ENCODE measurements at places on chromosomes 1 and 21.

DNA sequence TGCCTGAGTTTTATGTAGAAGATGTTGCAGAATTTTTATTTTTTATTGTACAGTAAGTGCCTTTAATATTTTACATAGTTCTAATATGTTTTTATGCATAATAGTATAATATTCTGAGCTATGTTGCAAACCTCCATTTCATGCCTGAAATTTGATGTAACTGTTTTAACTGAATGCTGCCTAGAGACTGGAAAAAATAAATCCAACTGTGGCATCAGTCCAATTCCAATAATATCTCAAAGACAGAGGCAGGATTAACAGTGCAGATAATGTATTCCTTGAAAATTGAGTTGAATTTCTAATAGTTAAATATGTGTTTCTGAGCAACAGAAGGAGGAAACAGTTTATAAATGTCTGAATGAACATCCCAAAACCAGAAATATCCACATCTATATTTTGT lies 61.1 kb upstream of the KIF1B start:
- no peak for DNase-seq

GRCh38 chr1:44786138-44786840 lies 1.7 kb downstream of the BEST4 start:
- DNase-seq, result no peak

DNA sequence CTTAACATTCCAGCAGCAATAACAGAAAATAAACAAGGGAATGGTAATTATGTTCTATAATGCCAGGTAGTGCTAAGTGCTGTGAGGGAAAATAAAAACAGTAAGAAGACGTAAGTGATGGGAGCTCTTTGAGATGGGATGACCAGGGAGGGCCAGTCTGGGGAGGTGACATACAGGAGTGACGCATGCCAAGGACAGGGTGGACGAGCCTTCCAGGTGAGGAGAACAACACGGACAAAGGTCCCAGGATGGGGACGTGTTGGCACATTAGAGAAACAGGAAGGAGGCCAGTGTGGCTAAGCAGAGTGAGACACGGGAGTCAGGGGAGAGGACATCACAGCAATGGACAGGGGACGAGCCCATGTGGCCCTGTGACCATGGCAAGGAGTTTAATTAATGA lies 11.7 kb upstream of the LRRC52 start:
- no peak for DNase-seq

- DNase-seq, result no peak
These were observed 1.3 kb upstream of the GPATCH4 start for GRCh38 chr1:156602557-156602993.

GRCh38 chr1:32618673-32619221 lies 31.6 kb downstream of the ZBTB8OS start:
- no peak for DNase-seq

DNA sequence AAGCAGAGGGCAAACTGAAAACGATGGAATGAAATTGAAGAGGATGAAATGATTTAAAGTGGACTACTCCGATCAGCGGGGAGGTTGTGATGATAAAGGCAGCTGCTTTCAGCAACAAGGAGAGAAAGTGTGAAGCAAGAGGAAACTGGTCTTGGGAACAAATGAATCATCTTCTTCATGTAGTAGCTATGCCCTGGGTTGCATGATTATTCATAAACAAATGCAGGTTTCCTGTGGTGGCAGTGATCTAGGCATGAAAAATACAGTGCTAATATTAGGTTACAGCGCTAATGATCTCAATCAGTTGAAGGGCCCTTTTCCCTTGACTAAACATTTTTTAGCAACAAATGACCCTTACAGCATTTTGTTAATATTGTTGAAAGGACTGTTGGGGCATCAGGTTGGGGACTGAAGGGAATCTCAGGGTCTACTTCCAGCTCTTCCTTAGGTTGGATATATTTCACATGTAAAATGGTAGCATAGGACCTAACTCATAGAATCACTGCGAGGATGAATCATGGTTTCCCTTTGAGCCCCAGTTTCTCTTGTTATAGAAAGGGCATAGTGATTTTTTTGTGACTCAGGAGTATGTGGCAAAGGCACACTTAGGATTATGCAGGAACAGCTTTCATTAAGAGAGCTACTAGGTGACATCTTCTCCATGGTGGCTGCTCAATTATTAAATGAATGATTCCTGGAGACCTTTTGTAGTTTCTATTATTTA lies 1.9 kb upstream of the ZFYVE9 start:
- no peak for DNase-seq

- peak; percentile 36 for DNase-seq
These were observed 14.7 kb downstream of the PDXK start for GRCh38 chr21:43733529-43734071.

DNA sequence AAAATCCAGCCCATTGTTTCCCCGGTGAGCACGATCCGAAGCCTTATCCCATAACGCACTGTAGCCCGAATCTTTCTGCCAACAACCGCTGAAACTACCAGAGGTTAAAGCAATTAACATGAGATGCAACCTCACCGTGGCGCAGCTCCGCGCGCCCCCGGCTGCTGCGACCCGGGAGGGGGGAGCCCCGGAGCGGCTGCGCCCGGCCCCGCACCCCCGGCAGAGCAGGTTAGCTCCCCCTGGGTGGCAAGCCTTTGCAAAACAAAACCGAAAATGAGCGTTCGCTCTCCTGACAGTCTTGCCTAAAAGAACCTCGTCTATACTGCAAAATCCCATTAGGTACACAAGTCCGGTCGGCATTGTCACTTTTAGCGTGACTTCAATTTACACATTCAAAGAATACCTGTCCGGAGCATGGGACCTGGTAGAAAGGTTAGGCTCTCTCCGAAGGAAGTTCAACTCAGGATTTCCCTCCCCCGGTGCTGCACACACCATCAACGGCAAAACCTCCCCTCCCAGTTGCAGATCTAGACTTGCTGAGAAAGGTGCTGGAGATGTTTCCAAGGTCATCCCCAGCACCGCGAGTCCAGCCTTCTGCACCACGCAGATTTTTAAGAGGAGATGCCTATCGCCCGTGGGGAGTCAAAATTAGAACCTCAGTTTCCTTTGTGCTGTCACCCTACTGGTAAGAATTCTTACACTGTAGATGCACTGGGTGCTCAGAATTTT lies 107.5 kb downstream of the ZNF281 start:
- peak; percentile 17 for DNase-seq

GRCh38 chr1:156367383-156368156 lies 1.4 kb upstream of the RHBG start:
- DNase-seq, result no peak

- no peak for DNase-seq
These were observed 67.0 kb upstream of the KAZN start for GRCh38 chr1:14531519-14531918.

DNA sequence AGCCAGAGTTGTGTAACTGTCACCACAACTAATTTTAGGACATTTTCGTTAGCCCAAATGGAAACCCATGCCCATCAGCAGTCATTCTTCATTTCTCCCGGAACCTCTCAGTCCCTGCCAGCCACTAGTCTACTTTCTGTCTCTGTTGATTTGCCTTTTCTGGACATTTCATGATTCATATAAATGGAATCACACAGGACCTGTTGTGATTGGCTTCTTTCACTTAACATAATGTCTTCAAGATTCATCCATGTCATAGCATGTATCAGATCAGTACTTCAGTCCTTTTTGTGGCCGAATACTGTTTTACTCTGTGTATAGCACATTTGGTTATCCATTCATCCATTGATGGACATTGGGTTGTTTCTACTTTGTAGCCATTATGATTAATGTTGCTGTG lies 7.1 kb downstream of the SLC66A1 start:
- no peak for DNase-seq

DNA sequence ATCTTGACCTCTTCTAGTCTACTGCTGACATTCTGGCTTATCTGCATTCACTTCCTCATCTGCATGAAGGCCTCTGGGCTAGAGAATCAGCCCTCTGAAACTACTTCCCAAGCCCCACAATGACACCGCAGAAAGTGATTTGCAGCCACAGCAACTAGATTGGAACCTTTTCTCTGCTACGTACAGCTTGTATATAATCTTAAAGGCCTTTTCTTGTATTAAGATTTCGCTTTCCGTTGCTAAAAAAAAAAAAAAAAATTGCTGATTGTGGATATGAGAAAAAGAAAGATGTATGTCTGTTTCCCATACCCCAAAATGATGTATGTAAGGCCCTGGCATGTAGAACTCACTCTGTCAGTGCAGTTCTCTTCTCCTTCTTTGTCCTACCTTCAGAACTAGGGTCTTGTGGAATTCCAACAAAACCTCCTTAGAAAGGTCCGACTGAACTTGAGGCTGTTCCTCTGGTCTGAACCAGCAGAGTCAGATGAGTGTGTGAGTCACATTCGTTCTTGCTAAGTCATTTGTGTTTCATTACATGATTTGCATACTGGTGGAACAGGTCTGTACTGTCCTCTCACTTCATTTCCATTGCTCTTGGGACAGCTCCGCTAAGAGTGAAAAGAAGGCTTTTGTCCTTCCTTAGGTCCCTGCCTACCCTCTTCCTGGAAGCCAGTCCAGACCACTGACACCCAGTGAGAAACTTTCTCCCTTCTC lies 62.7 kb downstream of the PLPP3 start:
- DNase-seq, result no peak

- no peak for DNase-seq
These were observed 9.4 kb downstream of the OR2M2 start for GRCh38 chr1:248183996-248184395.

DNA sequence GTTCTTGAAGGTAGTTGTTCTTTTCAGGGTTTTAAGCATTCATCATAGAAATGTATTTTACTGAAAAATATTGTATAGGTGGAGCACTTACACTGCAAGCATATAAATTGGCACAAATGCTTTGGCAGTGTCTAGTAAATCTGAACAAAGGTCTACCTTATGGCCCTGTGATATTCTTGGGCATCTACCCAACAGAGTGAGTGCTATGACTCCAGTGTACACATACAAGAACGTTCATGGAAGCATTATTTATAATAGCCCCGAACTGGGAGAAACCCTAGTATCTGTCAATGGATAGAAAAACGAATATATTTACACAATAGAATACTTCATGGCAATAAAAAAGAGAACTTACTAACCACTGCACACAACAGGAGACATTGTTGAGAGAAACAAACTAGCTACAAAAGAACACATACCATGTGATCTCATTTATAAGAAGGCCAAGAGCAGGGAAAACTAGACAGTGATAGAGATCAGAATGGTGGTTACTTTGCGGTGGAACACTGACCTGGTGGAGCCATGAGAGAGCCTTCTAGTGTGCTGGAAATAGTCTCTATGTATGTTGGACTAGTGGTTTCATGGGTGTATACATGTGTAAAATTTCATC lies 96.0 kb downstream of the MAB21L3 start:
- DNase-seq, result no peak

GRCh38 chr1:36522461-36523229 lies 39.9 kb upstream of the CSF3R start:
- no peak for DNase-seq

Measured in stimulated activated CD8-positive, alpha-beta memory T cell treated with anti-CD3 and anti-CD28 coated beads, Interleukin-7, amount 100 ng/mL, for 48 hours (primary cell).